Upper lobe of right lung (tissue), 1 donor: ENCODE measurements at places on chromosomes 4 and X.

GRCh38 chr4:73527196-73527595 is 45.7 kb downstream of the AFM start:
- no peak for DNase-seq

- DNase-seq = no peak
Observed at GRCh38 chr4:159141193-159141592, 38.3 kb downstream of the RAPGEF2 start.

GRCh38 chrX:46561824-46562657 is 11.5 kb upstream of the CHST7 start:
- no peak for DNase-seq

- DNase-seq = no peak
Observed at GRCh38 chrX:9182041-9182440, 148.1 kb upstream of the FAM9B start.

GRCh38 chrX:78800694-78801093 is 53.2 kb downstream of the LPAR4 start:
- no peak for DNase-seq

- no peak for DNase-seq
Observed at GRCh38 chrX:128622296-128622695, 570.1 kb upstream of the ACTRT1 start.

- DNase-seq = no peak
Observed at GRCh38 chrX:25858273-25858880, 279.8 kb upstream of the MAGEB18 start.

DNA sequence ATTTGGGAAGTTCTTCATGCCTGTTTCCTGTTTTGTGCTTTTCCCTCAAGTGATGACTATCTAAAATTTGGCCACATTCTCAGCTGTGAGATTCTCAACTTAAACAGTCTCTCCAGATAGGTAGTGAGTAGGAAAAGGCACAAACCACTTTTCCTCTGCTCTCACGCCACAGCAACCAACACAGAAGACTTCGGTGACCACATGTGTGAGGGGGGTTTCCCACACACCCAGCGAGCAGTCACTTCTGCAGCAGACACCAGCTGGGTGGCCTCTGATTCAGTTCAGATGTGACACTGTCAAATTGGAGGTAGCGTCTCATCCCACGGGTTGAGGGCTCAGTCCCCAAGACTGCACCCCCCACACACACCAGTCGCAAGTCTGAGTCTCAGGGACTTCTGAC is 25.1 kb upstream of the CLDN34 start:
- DNase-seq = no peak

DNA sequence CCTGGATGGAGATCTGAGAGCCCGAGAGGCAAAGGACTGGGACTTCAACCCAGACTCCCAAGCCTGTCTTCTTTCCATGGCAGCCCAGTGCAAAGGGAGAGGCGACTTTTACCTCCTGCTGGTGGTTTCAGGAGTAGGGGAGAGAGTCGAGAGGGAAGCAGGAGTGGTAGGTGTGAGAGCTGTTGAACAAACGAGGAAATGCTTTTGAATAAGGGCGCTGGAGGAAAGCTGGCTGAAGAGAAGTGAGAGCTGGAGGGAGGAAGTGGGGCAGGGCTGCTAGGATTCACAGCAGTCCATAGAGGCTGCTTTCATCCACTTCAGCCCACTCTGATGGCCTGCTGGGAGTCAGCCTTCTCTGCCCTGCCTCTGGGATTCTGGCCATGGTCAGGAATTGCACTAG is 81.8 kb upstream of the EFNB1 start:
- no peak for DNase-seq

DNA sequence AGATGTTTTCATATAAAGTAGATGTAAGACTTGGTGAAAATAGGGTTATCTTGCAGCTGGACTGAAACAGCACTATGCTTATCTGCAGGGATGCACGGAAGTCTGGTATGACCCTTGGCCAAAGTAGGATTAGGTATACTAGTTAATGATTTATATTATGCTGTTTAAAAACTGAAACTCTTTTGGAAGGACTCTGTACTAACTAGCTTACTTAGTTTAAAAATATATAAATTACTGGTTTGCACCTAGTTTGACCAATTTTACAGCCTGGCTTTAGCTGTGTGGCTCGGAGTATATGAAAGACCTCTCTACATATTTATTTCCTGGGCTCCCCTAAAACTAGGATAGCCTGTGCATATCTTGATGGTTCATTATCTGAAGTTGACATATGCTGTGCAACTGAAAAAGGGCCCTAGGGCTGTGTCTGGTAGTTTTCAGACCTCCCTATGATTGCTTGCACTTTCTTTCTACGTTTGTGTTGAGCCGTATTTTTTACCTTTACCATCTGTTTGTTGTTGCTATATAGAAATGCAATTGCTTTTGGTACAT is 89.2 kb downstream of the TMEM144 start:
- DNase-seq = no peak

DNA sequence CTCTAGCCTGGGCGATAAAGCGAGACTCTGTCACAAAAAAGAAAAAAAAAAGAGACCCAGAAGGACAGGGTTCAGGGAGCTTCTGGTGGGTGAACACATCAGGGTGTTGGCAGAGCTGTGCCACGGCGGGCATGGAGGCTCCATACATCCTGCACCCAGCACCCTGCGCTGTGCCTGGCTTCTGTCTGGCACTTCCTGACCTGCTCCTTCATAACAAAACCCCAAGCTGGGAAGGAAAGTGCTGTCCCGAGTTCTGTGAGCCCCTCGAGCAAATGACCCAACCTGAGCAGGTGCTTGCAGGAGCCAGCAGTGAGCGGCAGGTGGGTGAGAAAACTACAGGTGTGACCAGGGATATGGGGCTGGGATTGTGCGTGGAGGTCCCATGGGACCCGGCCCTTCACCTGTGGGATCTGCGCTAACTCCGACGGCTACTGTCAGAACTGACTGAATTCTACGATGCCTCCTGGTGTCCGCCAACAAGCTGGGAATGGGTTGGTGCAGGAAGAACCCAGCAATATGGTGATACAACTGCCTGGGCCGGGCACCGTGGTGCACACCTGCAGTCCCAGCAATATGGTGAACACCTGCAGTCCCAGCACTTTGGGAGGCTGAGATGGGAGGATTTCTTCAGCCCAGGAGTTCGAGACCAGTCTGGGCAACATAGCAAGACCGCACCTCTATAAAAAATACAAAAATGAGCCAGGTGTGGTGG is 18.9 kb downstream of the ASMTL start:
- DNase-seq = no peak

GRCh38 chr4:38688676-38689355 is 24.8 kb downstream of the KLF3 start:
- no peak for DNase-seq
